ENCODE measurements at places on chromosomes 3 and 15.
A peak's percentile ranks its signal among the peaks of the same experiment; 100 is the strongest.

- peak; percentile 99 for DNase-seq
These were observed 53.3 kb upstream of the AMOTL2 start for GRCh38 chr3:134427400-134428111.

GRCh38 chr3:188918093-188918492 lies 253.7 kb upstream of the TPRG1 start:
- no peak for DNase-seq

- no peak for DNase-seq
These were observed 71.2 kb upstream of the C3orf80 start for GRCh38 chr3:160154033-160154432.

- no peak for DNase-seq
These were observed 67.9 kb upstream of the UNC13C start for GRCh38 chr15:53910236-53910849.

- DNase-seq, result no peak
These were observed at the start of gene FGF12 for GRCh38 chr3:192727032-192727847. TSS of gene FGF12 (minus strand) at chr3:192727541.

GRCh38 chr15:95302206-95302605 lies 1028.3 kb upstream of the NR2F2 start:
- DNase-seq, result no peak

DNA sequence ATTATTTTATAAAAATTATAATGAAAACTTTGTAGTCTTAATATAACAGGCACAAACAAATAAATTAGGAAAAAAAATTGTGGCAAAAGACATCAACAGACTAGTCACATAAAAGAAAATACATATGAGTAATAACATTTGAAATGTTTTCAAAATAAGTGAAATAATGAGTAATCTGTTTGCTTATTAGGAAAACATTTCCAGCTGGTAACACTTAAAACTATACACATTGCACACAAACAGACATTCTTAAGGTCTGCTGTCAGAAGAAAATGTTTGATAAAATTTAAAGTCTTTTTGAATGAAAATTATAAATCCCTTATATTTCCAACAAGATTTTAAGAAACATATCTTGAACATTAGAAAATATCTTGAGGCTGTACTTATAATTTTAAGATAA lies 1326.3 kb upstream of the CADM2 start:
- no peak for DNase-seq

DNA sequence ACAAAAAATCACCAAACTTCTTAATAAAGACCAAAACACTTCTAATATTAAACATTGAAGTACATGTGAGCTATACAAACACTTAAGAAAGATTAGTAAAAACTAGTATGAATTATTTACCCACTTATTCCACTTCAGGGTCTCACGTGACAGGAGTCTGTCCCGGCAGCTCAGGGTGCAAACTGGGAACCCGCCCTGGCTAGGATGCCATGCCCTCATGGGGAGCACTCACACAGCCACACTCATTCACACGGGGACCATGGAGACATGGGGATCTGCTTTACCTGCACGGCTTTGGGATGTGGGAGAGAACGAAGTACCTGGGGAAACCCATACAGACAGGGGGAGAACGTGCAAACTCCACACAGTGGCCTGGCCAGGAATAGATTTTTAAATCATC lies 179.3 kb upstream of the UBE3A start:
- no peak for DNase-seq

- DNase-seq, result peak; percentile 94
These were observed 48.3 kb upstream of the CGNL1 start for GRCh38 chr15:57327985-57328471.

- DNase-seq, result no peak
These were observed 31.6 kb upstream of the CEP152 start for GRCh38 chr15:48842501-48842900.

DNA sequence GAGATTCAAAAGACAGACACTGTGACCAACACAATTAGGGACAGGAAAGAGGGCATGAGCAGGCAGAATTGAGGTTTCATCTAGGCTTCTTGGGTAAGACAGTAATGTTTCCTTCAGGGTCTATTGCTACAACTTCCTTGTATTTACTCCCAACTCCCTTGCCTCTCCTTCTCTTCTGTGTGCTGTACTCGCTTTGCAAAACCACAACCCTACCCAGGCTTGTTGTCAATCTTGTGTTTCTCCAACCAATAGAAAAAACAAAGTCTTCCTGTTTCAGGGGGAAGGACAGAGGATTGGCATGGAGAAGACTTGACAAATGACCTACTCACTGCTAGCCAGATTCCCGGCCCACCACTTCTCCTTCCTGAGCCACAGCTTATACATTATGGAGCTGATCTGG lies 36.3 kb upstream of the MASP1 start:
- no peak for DNase-seq

DNA sequence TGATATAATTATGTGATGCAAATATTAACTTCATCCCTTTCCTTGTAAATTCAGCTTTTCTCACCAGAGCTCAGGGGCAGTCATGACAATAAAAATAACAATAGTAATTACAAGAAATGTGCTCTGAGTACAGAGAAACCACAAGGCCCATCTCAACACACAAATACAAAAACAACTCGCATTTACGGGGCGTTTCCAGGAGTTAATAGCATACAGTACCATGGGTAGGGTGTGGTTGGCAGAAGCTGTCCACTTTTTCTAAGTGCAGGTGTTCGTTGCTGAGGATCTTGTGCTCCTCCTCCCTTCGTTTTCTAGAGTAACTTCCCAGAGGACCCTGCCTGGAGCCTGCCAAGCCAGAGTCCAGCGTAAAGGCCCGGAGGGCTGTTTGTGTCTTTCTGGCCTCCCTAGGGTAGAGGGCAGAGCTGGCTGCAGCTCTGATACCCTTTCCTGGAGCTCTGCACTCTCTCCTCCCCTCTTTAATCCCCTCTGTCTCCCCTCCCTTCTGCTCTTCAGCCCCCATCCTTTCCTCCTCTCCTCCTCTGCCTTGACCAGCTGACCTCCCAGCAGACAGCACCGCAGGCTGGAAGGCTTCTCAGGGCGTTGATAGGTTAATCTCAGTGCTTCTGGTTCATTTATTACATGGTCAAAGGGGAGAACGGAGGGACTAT lies 11.4 kb downstream of the SEMA3G start:
- no peak for DNase-seq

- no peak for DNase-seq
These were observed 148.3 kb upstream of the TSC22D2 start for GRCh38 chr3:150259526-150260397.

GRCh38 chr3:44865272-44866035 lies 3.7 kb downstream of the TMEM42 start:
- DNase-seq, result no peak

DNA sequence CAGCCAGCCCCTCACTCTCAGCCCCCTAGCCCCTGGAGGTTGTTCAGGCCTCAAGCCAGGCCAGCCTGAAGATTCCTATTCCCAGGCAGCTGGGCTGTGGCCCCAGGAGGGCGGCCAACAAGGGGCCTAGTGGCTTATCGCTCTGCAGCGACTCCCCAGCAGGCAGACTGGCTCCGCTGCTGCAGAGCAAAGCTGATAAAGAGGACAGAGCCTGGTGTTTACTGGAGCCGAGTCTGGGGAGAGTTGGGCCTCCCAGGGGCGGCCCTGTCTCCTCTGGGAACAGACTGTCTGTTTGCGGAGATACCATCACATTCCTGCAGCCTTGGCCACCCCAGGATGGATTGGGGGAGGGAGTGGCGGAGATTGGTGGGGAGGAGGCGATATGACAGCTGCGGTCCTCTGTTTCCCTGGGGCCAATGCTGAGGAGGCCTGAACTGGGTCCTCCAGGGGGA lies 22.4 kb upstream of the SMAD6 start:
- no peak for DNase-seq

DNA sequence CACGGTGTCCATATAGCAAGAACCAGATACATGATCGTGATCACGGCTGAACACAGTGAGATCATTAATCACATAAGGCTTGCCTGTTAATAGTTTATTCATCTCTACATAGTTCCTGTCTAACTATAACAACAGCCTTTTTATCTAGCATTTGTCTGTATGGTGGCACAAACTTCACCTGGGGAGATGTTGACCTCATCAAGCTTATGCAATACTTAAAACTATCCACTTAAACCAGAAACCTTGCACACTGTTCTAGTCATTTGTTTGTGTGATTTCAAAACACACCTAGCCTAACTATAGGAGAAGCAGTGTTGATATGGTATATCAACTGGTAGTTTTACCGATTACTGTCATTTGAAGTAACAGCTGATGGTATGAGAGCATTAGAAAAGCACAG lies 124.8 kb downstream of the VPS13C start:
- no peak for DNase-seq

GRCh38 chr3:14950274-14950673 lies 2.9 kb downstream of the NR2C2 start:
- no peak for DNase-seq

GRCh38 chr3:139602003-139602402 lies 62.5 kb upstream of the RBP1 start:
- DNase-seq, result no peak

DNA sequence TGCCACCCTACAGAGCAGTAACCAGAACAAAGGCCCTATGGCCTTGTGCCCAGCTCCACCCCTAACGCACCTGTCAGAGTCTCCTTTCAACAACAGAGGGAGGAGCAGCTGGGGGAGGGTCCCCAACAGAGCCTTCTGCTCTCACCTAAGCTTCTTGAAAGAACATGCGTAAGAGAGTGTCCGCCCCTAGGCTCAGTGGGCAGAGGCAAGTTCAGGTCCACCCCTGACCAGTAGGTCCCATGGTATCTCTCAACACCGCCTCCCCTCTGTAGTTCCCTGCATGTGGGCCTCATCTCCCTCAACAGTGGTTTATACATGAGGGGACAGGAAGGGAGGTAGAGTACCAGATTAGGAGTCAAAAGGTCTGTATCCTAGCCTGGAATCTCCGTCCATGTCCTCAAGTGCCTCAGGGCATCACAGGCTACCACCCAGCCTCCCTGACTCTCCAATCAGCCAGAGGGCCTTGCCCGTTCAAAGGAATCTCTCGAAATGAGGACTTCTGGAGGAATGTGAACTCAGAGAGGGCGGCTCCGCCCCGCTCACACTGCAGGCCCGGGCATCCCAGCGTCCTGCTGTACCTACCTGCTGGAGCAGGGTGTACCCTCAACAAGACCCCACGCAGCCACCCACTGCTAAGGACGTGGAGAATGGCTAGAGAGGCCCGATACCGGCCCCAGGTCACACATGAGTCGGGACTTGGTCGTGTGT lies 680 bp downstream of the POC1A start:
- DNase-seq, result no peak

DNA sequence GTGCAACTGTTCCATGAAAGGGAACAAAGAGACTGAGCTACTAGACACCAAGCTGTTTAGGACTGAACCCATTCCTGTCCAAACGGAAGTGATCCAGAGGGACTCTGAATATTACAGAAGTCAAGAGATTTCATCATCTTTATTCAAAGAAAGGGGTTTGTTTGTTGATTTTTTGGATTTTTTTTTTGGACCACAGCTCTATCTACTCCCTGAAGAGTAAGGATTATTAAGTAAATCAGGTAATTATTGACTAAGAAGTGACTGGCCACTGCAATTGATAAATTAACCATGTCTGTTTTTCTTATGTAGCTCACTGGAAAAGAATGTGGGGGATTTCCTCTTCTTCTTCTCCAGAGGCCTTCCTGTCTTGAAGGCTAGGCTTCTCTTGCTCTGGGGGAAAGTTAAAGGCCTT lies 146.6 kb upstream of the TPM1 start:
- peak; percentile 84 for DNase-seq
